ENCODE measurements at places on chromosomes 2 and 18. TPM values are rescaled to one million over a fixed set of nuclear protein-coding genes. Genes with fewer than 3 reads are reported as not detected.

SKOR2 gene
- not detected for total RNA-seq

ABCG8 gene
- total RNA-seq: not detected

ASAP2 gene
- 69.3 TPM for total RNA-seq

MYO1B gene
- total RNA-seq: 220 TPM

PKDCC gene
- total RNA-seq: not detected
